Peyer's patch (tissue), 4 donors: ENCODE measurements at places on chromosomes 5 and 9. TPM values are rescaled to one million over a fixed set of nuclear protein-coding genes. Genes with fewer than 3 reads are reported as not detected.
A peak's percentile ranks its signal among the peaks of the same experiment; 100 is the strongest.

DNA sequence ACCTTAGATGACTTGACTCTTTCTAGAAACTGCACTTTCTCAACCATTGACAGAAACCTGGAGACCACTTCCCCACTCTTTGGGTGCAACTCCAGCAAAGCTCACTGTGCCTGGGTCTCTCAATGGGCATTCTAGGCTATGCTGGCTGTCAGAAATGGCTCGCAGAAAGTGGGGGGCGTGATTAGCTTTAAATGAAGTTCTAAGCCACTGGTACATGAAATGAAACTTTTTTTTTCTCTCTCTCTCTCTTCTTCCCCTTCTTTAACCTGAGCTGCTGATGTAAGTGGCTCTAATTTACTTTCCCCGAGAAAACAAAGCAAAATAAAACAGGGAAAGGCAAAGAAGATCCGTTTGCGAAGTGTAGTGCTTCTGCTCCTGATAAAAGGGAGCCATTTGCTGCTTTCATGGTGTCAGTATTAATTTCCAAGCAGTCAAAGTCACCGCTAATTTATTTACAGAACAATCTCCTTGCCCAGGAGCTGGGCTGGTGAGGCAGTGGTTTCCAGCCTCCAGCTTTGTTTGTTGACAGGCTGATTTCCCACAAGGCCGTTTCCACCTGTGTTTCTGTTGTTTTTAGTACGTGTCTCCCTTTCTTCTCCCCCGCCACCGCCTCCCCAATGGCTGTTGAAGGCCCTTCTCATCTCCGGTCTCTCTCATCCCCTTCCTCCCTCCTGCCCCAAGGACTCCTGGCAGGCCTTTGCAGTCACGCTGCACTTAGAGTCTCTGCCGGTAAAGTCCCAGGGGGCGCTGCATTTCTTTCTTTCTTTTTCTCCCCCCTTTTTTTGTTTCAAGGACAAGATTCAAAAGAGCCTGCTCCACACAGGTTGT is 422.9 kb downstream of the EBF1 start:
- DNase-seq = no peak

GRCh38 chr5:81896764-81897163 is 75.1 kb upstream of the ATG10 start:
- DNase-seq = no peak

- DNase-seq = no peak
Observed at GRCh38 chr5:146176805-146177204, 5.6 kb downstream of the LARS1 start.

DNA sequence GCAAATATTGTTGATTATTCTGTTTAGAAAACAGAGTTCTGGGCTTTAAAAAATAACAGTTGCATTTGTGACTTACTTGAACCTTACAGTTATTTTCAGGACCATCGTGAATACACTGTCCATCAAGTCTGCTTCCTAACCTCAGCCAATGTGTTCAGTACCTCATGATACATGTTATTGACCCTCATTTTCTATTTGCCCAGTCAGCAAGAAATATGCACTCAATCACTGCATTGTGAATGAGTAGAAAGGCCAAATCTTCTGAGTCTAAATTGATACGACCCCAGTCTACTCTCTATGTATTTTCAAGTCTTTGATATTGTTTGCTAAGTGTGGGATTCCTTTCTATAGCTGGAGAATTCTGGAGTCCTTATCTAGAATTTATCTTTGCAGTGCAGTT is 156.2 kb downstream of the RAB3C start:
- DNase-seq = no peak

DNA sequence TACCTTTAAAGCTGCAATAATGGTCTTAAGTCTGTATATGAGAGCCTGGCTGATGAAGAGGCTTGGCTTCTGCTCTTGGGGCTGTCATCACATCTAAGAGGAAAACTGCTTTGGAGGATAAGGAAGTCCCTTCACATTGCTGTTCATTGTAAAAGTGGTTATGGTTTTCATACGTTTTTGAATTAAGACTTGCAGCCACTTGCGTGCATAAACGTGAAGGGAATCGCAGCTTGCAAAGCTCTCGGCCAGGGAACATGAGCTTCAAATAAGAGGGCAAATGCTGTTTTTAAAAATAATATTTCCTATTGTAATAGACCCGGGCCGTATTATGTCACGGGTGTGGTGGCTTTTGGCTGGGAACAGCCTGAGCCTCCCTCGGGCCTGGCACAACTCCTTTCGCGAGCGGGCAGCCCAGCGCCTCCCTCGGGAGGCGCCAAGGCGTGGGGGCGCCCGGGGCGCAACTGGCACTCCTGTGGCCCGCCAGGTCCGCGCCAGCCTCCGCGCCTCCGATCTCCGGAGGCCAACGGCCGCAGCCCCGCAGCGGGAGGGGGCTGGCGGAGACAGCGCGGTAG is 538 bp upstream of the ARHGEF28 start:
- no peak for DNase-seq

DNA sequence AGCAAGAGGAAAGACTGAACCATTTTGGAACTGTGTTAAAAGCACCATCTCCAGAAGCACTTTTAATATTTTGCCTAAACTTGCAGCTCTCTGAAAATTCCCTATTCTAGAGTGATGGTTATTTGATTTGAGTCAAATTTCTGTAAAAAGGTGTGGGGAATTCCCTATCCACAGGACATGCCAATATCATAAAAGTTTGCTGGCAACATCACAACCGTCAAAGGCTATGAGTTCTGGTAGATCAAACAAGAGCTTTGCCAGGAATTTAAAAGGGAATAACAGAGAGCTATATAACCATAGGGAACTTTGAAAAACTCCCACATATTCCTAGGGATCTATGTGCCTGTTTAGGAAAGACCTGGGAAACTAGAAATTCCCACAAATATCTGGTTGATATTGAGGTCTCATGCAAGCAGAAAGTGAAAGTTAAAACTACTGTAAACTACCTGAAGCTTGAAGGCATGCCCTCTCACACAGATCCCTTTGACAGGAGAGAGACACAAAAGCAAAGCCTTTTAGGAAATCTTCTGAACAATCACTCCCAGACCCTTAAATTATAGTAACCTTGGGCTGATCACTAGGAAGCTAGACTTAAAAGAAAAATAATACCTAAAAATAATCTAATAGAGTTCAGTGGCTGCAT is 549.9 kb downstream of the ANXA1 start:
- DNase-seq = no peak

- no peak for DNase-seq
Observed at GRCh38 chr5:147340941-147341340, 106.1 kb downstream of the STK32A start.

GRCh38 chr9:75071530-75072122 is 16.3 kb downstream of the NMRK1 start:
- peak; percentile 95 for DNase-seq

DNA sequence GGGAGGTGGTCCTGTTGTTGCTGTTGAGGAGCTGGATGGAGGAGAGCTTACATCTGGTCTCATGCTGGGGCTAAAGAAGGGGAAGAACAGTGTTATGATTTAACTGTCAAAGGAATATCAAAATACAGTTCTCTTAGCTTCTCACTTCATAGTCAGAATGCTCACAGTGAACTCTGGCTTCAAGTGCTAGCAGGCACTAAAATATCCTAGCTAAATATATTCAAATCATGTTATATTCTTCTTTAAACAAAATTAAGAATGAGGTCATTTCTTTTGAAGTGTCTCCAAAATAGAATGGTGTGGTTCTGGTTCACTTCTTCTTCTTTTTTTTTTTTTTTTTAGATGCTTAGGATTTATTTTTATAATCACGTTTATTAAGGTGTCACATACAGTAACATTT is 89.4 kb downstream of the NR3C1 start:
- no peak for DNase-seq

DNA sequence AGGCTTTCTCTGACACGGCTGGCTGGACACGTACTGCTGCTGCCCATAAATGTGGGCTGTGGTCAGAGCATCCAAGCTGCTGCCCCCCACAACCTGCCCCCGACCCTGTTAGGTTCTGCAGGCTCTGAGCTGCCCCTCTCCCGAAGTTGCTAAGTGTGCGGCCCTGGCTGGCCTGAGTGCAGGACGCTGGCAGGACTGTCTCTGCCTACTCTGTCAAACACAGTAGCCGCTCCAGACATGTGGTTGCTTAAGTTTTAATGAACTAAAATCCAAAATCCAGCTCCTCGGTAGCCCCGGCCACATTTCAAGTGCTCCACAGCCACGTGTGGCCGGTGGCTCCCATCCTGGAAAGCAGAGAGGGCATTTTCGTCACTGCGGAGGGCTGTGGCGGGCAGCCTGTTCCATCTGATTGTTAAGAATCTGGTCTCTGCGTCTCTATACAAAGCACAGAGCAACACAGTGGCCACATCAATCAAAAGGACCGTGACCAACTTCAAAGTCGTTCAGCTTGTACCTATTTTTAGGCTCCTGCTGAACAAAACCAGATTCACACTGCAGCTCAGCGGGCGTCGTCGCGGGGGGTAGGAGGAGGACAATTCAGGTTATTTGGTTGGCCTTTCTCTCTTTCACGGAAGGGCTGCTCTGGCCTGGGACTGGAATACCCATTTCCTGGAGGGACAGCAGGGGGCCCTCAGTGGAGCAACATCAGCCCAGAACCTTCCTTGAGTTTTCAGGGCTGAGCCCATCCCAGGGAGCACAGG is 68.9 kb downstream of the PTCH1 start:
- no peak for DNase-seq

- peak; percentile 47 for DNase-seq
Observed at GRCh38 chr5:180787711-180788431, 14.7 kb downstream of the MGAT1 start.

PCDHB10 gene
- total RNA-seq = 0.83 TPM

SLC6A3 gene
- not detected for total RNA-seq

GPX3 gene
- total RNA-seq = 665 TPM
